ENCODE measurements at places on chromosomes 1 and 21.

DNA sequence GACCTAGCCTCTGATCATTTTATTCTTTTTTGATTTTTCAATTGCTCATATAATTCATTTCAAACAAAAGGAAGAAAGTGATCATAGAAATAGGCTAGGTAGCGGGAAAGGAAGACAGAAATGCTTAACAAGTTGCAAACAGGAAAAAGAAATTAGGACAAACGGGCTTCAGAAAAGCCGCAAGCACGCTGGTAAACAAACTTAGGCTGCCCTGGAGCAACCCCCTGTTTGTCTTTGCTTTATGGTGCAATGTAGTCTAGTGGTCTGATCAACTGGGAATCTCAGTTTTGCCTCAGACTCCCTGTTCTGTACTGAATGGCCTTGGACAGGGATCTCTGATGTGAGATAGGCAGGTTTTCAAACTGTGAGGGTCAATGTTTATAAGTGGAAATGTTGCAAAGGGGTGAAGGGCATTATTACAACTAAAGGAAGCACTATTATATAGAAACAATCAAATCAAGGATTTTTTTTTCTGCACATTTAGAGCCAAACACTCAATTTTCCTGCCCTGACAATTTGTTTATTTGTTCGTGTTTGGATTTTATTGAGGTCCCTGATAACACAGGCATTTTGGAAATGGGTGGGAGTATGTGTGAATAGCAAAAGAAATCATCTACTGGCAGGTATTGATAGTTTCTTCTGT lies 146.8 kb upstream of the NRIP1 start:
- no peak for DNase-seq

DNA sequence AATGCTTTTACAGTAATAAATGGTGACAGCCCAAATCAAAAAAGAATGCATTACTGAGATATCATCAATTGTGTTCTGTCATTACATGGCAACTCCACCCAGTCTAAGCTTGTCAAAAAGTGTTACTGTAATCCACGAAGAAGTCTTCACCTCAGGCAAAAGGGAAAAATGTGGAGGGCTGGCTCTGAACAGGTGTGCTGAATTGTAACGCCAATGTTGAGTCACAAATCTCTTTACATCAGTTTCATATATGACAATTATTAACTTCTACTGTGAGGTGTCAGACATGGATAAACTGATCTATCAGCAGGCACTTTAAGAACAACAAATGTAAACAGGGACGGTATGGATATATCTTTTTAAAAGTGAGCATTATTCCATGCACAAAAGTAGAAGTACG lies 98.5 kb upstream of the DMRTA2 start:
- DNase-seq: no peak

- DNase-seq: no peak
These were observed 43.3 kb downstream of the RASAL2 start for GRCh38 chr1:178137238-178137637.

- DNase-seq: no peak
These were observed at the start of gene DOP1B for GRCh38 chr21:36156815-36157670. Gene DOP1B (plus strand): TSS chr21:36156824. CDS start chr21:36164734, 7,910 bp downstream.

DNA sequence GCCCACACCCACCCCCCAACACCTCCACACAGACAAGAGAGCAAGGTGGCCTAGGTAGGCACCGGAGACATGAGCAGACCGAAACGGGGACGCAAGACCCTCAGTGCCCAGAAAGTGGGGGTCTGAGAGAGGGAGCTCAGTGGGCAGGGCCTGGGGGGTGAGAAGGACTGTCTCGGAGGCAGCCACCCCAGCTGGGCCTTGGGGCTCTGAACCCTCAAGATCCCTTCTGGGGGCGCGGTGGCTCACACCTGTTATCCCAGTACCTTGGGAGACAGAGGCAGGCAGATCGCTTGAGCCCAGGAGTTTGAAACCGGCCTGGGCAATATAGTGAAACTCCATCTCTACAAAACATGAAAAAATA lies 9.1 kb upstream of the GNB1 start:
- no peak for DNase-seq

DNA sequence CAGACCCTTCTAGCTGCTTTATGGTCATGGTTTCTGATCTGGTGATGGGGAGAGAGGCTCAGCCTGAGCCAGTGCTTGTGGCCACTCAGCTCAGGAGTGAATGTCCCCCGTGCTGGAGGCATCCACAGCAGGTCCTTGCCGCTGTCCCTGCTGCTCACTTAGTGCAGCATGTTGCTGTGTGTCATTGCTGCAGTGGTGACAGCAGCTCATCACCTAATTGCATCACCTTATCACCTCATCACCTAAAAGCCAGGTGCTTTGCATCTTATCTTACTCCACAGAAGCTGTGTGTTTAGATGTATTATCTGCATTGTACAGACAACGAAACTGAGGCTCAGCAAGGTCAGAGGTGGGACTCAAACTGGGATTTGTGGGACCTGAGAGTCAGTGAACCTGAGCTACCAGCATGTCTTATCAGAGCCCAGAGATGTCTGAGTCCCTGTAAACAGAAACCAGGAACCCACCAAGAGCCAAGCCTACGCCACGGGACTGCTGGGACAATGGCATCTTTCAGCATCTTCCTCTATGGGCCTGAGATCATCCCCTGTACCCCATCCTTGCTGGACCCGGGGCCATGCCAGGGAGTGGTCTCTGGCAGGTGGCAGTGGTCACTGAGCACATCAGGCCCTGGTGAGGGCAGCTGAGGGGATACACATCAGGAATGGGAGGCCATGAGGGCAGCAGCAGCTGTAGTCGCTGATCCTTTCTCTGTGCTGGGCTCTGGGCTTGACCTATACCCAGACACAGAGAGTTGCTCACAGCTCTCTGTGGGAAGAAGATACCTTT lies 6.5 kb downstream of the PODN start:
- no peak for DNase-seq

GRCh38 chr1:196193896-196194559 lies 414.2 kb downstream of the KCNT2 start:
- DNase-seq: no peak

GRCh38 chr1:181392613-181393220 lies 90.6 kb upstream of the CACNA1E start:
- DNase-seq: no peak

DNA sequence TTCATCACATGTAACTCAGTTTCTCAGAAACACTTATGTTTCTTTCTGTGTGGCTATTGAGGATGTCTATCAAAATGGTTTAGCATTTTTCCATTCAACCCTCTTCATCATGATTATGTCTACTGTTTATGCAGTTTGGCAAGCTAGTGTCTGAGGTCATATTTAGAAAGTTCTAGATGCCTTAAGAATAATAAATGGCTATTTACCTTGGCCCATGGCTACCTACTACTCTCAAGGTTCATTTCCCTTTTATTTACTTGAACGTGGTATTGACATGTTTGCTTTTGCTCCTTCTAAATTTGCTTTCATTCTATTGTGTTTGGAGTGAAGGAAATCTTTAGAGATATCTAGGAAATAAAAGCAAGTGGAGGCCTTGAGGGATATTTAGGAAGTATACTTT lies 193.7 kb upstream of the OLFM3 start:
- no peak for DNase-seq

GRCh38 chr1:152582647-152583046 lies 2.3 kb upstream of the LCE3D start:
- DNase-seq: no peak

DNA sequence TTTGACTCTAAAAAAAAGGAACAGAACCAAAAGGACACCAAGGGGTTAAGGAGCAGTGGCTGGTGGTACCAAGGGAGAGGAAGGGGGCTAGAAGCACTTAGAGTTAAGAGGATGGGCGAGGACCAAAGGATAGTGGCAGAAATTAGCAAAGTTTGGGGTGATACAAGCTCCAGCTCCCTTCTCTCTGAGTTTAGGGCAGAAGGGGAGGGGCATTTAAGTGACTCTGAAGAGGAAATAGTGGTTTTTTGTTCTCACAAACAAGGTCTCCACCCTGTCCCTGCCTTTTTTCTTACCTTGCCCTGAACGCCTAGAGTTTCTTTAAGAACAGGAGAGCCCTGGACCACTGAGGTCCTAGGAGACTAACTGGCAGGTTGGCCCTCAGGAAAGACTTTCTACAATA lies 3.3 kb downstream of the CDC42SE1 start:
- no peak for DNase-seq

DNA sequence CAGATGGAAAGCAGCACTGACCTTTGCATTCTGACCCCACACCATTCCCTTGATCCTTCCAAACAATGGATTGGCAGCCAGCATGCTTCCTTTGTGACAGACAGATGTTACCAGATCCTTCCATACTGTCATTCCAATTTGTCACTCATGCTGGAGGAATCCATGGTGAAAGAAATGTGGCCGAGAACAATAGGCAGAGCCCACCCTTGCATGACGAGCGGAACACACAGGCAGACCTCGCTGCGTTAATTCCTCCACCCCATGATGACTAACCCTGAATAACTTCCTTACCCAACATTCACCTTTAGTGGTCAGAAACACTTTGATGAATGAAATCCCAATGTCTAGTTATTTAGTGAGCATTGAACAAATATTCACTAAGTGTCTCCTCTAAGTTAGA lies 45.1 kb downstream of the PDPN start:
- no peak for DNase-seq

- no peak for DNase-seq
These were observed 423.8 kb upstream of the CXADR start for GRCh38 chr21:17089091-17089491.

DNA sequence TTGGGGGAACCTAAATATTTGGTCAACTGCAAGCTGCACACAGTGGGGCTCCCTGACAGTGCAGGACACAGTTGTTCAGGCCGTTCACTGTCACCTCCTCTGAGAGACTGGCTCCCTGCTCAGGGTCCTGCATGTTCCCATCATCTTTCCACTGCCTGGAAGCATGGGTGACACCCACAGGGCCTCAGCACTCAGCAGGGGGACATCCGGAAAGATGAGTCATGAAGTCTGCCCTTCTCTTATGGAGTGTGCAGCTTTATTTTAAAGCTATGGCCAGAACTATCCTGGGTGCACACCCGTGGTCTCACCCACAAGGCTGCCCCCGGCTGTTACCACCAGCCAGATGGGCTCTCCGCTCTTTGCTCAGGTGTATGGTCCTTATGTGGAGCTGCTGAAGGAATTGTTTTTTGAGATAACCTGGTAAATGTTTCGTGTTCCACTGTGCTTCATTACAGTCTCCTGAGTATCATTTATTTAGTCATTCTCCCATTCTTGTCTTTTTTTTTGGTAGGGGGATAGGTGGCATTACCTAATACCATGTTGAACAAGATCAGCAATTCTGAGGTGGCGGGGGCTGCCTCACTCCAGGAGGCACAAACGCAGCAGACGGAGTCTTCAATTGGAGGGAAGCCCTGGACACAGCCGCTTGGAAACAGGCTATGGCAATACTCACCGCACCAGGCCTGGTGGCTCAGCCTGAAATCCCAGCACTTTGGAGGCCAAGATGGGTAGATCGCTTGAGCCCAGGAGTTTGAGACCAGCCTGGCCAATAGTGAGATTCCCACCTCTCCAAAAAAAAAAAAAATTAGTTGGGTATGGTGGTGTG lies 14.3 kb downstream of the TRIM11 start:
- DNase-seq: no peak

DNA sequence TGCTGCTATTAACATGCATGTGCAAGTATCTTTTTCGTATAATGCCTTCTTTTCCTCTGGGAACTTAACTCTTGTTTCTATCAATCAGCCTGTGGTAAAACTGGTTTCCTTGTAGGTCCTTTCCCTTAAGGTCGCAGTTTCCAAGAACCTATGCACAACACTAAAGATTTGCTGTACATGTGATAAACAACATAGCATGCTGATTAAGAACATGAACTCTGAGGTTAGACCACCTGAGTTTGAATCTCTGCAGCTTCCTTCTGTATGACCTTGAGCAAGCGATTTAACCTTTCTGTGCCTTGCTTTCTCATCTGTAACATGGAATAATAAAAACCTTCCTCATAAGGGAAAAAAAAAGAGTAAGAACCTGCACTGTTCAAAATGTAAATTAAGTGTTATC lies 186.4 kb downstream of the RYR2 start:
- no peak for DNase-seq

DNA sequence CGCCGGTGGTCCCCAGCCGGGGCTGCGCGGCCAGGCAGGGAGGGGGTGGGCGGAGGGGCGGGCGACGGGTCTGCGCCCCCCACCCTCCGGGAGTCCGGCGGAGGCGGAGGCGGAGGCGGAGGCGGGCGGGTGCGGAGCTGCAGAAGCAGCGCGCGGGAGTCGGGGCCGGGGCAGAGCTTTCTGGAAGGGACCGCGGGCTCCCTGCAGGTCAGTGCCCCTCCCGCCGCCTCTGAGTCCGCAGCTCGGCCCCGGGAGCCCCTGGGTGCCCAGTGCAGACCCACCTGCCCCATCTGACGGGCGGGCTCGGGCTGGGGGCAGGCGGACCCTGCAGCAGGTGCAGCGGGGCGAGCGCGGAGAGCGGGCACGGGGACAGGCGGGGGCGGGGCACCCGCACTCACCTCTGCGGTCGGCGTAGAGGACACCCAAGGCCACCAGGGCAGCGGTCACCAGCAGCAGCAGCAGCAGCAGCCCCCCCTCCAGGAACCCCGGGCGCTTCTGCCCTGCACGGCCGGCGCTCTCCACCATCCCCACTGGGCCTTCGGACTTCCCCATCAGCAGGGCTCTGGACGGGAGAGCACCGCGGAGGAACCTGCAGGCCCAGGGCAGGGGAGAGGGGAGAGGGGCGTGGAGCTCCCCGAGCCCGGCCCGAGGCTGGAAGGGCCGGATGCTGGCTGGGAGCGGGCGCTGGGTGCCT lies 3.7 kb downstream of the MMEL1 start:
- DNase-seq: no peak

GRCh38 chr1:222167896-222168295 lies 380.0 kb downstream of the HHIPL2 start:
- no peak for DNase-seq
